Upper lobe of right lung (tissue), 1 donor: ENCODE measurements at places on chromosomes 1 and 21. TPM values are rescaled to one million over a fixed set of nuclear protein-coding genes. Genes with fewer than 3 reads are reported as not detected.

Gene FAM151A
- total RNA-seq, result not detected

Gene PEA15
- 175 TPM for total RNA-seq

- DNase-seq, result peak; percentile 79
Measured at GRCh38 chr1:41802532-41803501, 115.9 kb downstream of the HIVEP3 start.

Gene RGS13
- 4.7 TPM for total RNA-seq

- peak; percentile 66 for DNase-seq
Measured at GRCh38 chr1:168121401-168122011, 15.2 kb downstream of the GPR161 start.

Gene B3GALT5
- not detected for total RNA-seq

DNA sequence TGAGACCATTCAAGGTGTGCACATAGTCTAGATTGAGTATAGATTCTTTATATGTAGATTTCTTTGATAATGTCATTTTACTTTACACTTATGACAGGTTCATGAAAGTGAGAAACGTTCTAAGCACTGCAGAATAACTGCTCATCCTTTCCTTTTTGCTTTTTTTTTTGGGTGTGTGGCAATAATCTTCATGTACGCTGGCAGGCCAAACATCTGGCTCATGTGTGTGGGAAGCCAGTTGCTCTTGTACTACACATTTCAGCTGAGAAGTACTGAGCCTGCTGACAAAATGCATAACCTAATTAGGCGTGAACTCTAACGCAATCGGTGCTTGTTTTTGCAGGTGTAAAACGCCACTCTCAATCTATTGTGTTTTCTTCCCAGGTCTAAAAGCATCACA lies 350.8 kb upstream of the KAZN start:
- DNase-seq, result no peak

DNA sequence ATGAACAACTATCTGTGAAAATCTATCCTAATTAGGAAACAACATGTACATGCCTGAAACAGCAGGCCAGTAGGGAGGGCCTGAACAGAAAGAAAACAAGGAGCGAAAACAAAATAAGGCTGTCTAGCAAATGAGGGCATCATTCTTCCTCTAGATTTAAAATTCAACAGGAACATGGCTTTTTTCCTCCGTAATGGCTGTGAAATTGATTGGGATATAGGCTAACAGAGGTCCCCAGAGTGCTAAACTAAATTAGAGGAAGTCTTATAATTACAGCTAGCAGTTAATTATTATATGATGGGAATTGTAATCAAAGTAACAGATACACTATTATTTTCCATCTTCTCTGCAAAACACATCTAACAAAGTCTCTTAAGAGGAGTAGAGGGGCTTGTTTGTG lies 51.7 kb upstream of the TIAM1 start:
- DNase-seq, result no peak

GRCh38 chr1:19400875-19401534 lies 84.3 kb downstream of the CAPZB start:
- no peak for DNase-seq

DNA sequence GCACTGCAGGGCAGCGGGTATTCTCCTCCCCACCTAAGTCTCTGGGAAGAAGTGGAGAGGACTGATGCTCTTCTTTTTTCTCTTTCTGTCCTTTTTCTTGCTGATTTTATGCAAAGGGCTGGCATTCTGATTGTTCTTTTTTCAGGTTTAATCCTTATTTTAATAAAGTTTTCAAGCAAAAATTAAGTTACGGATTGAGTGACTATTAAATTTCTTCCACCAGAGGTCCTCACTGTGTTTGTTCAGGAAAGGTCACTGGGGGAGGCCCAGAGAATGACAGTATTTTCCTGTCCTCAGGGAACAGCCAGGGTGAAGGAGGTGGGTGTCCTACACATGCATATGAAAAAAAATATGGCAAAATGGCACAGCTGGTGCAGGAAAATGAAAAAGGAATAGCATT lies 4.4 kb upstream of the ELF3 start:
- no peak for DNase-seq

GRCh38 chr1:14529475-14529874 lies 69.0 kb upstream of the KAZN start:
- DNase-seq, result no peak

Gene LCE1B
- total RNA-seq, result not detected

- no peak for DNase-seq
Measured at GRCh38 chr1:230125640-230126528, 58.8 kb downstream of the GALNT2 start.

Gene ZMYND12
- total RNA-seq, result 1.9 TPM

Gene FABP3
- 63.6 TPM for total RNA-seq

Gene SLC44A5
- total RNA-seq, result 0.55 TPM

Gene ASCL5
- total RNA-seq, result 0.29 TPM

DNA sequence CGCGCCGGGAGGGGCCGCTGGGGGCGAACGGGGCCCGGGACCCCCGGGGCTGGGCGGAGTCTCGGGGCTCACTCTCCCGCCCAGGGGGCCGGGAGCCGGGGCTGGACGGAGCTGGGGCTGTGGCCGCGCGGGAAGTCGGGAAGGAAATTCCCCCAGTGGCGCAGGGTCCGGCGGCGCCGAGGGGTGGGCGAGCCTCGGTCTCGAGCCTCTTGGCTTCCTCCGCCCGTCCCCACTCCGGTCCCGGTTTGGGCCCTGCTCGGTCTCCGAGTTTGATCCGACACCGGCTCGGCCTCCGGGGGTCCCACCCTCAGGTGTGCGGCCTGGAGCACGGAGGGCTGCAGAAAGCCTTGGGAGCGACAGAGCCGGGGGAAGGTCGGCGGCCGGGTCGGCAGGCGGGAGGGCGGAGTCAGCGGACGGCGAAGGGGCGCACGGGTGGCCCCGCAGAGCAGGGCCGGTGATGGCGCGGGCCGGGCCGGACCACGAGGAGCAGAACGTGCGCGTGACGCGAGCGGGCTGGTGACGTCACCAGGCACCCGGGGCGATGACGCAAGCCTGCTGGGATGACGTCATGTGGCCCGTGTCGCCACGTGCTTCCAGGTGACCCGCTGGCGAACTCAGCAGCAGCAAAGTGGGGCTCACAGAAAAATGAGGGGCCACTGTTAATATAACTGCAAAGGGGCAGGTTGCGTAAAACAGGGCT lies 610 bp upstream of the HES4 start:
- DNase-seq, result peak; percentile 90

GRCh38 chr1:3114131-3114744 lies 45.2 kb downstream of the PRDM16 start:
- no peak for DNase-seq

GRCh38 chr1:152110860-152111514 lies 4.3 kb downstream of the TCHH start:
- peak; percentile 67 for DNase-seq

GRCh38 chr21:14321042-14321441 lies 61.9 kb downstream of the HSPA13 start:
- DNase-seq, result no peak

GRCh38 chr1:190226006-190226405 lies 251.7 kb downstream of the BRINP3 start:
- no peak for DNase-seq

DNA sequence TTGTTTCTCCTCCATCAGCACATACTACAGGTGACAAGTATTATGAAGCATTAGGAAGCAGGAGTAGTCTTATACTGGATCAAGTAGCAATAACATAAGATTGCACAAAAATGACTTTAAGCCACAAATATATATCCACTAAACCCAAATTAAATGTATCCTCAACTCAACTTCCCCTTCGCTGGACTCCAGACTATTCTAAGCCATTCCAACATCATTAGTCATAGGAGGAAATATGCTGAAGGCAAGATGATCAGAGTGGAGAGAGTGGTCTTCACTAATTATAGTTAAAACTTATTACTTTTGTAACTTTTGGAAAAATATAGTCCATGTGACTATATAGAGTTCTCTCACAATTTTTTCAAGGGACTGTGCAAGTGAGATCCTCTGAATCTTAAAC lies 390.7 kb upstream of the ZP4 start:
- no peak for DNase-seq

DNA sequence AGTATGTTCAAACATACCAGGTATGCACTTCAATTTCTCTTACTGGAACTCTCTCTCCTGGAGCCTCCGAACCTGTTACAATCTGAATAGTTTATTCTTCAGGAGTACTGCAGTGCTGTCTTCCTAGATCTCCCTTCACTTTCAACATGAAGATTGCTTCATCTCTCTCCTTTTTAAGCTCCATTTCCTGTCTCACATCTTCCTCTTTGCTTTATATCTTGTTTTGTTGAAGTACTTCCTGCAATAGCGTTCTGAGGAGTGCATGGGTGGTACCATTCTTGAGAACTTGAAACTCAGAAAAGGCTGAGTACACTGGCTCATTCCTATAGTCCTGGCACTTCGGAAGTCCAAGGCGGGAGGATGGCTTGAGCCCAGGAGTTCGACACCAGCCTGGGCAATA lies 15.7 kb upstream of the C1orf146 start:
- no peak for DNase-seq

Gene DHX9
- 126 TPM for total RNA-seq

GRCh38 chr1:80064524-80064923 lies 1058.0 kb upstream of the ADGRL4 start:
- DNase-seq, result no peak

Gene GLIS1
- total RNA-seq, result 0.14 TPM

DNA sequence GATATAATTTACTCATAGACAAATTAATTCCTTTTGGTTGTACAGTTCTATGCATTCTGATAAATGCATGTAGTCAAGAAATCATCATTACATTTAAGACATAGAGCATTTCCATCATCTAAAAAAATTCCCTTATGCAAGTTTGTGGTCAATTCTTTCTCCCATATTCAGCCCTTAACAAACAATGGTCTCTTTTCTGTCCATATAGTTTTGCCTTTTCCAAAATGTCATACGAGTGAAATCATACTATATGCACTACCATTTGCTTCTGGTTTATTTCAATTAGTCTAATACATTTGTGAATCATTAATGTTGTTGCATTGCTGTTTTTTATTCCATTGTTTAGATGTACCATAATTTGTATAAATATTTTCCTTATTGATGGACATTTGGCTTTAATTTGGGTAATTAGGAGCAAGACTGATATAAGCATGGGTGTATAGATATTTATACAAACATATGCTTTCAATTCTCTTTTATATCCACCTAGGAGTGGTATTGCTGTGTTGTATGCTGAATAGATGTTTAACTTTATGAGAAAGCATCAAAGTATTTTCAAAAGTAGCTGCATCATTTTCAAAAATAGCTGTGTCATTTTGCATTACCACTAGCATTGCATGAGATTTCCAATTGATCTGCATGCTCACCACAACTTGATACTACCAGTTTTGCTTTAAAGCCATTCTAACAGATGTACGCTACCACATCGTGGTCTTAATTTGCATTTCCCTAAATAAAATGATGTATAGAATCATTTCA lies 397.0 kb upstream of the ADAMTS5 start:
- no peak for DNase-seq

GRCh38 chr1:119605686-119606085 lies 42.4 kb downstream of the ZNF697 start:
- DNase-seq, result no peak

Gene GNG4
- total RNA-seq, result not detected

Gene TSPAN1
- total RNA-seq, result 6.9 TPM

Gene SEMA4A
- total RNA-seq, result 30.7 TPM

Gene TEX38
- not detected for total RNA-seq

Gene CEPT1
- 57.6 TPM for total RNA-seq

DNA sequence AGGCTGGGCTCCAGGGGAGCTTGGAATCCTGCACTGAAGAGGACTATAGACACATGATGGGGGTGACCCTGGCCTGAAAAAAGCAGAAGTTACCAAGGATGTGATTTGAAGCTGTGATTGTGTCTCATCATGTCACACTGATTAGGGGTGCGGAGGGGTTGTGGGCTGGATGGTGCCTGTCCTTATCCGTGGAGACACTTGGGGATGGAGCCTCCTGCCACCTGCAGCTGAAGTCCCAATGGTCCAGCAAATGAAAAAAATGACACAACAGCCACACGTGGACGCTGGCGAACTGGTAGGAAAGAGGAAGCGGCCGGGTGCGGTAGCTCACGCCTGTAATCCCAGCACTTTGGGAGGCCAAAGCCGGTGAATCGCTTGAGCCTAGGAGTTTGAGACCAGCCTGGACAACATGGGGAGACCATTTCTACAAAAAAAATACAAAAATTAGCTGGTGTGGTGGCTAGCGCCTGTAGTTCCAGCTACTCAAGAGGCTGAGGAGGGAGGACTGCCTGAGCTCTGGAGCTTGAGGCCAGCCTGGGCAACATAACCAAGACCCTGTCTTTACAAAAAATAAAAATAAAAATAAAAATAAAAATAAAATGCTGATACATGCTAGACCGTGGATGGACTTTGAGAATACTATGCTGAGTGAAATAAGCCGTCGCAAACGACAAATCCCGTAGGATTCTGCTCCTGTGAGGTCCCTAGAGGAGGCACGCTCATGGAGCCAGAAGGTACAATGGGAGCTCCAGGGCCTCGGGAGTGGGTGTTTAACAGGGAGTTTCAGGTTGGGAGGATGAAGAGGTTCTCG lies 838 bp upstream of the IBA57 start:
- peak; percentile 73 for DNase-seq
